ENCODE measurements at places on chromosomes 3 and 15.

- DNase-seq: no peak
Observed at GRCh38 chr3:11452885-11453847, 181.0 kb downstream of the ATG7 start.

- DNase-seq: no peak
Observed at GRCh38 chr3:9852528-9852927, 8.7 kb upstream of the RPUSD3 start.

GRCh38 chr3:38115645-38116427 is 21.1 kb downstream of the ACAA1 start:
- peak; percentile 49 for DNase-seq

DNA sequence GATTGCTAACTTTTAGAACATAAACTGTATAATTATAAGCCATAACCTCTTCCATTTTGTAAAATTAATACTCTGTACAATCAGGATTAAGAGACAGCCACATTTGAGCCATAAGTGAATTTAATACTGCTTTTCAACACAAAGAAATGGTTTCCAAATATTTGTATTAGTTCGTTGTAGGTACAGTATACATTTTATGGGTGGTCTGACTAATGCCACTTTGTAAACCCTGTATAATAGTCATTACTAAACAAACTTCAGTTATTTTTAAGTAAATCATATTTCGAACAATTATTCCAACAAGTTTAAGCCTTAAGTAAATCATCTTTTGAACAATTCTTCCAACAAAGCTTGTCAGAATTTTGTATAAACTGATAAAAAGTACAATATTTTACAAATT is 11.0 kb downstream of the ALCAM start:
- no peak for DNase-seq

DNA sequence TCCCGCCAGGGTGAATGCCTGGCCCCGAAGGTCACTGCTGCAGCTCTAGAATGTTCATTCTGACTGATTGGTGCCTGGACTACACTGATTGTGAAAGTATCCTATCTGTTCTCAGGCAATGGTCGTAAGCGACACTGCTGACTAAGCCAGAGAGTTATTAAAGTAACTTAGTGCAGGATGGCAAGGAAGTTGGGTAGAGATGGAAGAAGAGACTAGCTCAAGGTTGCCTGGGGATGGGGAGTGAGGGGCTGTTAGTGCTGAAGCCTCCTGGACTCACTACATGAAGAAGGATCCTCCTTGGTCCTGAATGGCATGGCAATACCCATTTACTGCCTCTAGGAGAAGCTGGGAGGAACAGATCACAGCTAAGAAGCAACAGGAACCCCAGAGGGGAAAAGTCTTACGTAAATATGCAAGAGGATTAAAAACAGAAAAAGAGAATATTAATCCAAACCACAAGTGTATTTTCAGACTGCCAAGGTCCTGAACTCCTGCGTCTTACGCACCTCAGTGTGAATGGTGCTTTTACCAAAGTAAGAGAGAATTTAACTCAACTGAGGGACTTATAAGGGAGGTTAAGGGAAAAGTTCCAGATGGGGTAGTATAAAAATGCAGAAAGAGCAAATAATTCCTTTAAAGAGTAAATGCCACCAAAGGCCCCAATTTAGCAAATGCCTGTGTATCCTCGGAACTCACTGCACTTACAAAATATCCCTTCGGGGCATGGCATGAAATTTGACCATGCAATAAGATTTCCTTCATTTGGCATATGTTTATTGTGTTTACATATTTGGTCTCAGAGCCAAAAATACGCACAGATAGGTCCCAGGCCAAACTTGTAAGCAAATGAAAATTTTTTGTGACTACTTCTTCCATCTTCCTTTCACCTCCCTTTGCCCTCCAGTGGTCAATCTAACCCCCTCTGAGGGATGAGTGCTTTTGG is 64.0 kb upstream of the DGKG start:
- no peak for DNase-seq

- DNase-seq: no peak
Observed at GRCh38 chr3:32285891-32286290, 47.4 kb downstream of the CMTM8 start.

DNA sequence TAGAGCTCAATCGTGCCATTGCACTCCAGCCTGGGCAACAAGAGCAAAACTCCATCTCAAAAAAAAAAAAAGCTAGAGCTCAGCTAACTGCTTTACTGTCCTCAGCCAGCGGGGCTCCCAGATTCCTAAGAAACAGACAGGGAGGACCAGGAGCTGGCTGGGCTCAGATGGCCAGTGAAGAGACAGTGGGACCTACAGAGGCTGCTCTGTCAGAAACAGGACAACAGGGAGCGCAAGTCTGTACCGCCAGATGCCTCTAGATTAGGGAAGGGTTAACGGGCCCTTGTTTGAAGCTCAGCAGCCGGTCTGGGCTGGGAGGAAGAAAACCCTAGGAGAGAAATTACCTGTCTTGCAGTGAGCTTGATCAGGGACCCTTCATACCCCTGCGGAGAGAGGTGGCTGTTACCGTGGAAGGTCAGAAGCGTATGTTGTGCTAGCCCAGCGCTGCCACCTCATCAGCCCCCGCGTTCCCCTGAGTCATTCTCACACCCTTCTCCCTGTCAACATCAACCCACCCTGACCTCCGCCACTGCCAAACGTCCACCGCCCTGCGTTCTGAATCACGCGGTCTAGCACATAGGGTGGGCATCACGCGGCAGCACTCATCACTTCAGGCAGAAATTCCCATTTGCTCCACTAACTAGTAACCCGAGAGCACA is 25.3 kb downstream of the RBPMS2 start:
- DNase-seq: no peak

DNA sequence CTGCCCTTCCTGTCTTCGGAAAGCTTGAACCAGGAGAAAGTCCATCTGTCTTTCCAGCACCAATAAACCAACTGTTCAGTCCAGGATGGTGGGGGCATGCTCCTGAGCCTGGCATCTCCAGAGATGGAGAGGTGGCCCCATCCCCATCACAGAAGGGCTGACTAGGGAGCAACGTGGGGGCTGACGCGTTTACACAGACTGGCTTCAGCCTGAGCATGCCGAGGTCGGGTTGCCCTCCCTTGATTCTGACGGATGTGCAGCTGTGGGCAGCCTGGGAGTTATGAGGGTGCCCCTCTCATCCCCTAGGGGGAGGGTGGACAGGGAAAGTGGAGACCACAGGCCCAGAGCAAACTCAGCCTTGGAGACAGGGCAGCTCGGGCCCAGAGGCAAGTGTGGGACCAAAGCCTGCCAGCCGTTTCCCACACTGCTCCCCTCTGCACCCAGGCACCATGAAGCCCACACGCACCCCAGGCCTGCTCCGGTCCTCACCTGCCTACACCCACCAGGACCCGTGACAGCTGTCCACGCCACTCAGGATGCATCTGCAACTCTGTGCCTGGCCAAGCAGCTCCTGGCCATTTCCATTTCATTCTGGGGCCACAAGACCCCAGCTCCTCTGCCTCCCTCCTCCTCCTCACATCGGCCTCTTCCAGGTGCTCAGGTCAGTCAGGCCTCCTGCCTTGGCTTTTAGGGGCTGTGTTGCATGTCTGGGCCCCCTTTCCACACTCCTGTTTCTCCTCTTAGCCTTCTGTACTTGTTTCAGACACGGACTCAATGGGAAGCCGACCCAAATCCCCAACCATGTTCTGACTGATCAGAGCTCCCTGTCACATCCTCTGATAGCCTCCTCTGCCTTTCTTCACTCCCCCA is 48.2 kb upstream of the SLC41A3 start:
- no peak for DNase-seq

DNA sequence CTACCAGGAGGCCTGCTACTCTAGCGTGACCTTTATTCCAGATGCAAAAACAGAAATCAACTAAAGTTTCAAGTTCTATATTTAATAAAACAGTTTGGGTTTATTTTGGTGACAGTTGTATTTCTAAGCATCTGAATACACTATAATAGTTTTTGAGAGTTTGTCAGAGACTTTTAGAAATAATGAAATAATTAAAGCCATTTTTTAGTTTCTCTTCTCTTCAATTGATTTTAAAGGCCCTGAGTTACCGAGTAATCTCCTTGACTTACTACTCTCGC is 523.4 kb downstream of the CADM2 start:
- DNase-seq: no peak

- no peak for DNase-seq
Observed at GRCh38 chr15:73524919-73525318, 82.0 kb downstream of the REC114 start.

- DNase-seq: no peak
Observed at GRCh38 chr15:70856884-70857561, 3.1 kb upstream of the LARP6 start.

- DNase-seq: no peak
Observed at GRCh38 chr15:85419161-85419560, 38.8 kb downstream of the AKAP13 start.

DNA sequence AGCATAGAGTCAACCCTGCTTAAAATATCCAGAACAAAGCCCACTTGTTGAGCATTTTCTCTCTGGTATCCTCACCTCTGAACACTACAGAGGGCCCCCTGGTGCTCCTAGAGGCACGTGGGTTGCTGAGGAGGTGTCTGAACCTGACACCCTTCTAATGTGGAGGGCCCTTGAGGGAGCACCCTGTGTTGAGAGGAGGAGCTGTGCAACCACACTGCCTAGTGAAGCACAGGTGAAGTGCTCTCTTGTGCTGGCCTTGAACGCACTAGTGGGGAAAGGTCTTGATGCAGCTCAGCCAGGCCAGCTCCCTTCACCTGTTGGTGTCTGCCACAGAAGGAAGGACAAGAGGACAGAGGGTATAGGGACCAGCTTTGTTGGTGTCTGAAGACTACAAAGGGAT is 51.9 kb downstream of the CCK start:
- DNase-seq: no peak

- DNase-seq: no peak
Observed at GRCh38 chr3:15633159-15633558, 31.6 kb downstream of the BTD start.

GRCh38 chr15:66912441-66912840 is 153.0 kb upstream of the SMAD3 start:
- DNase-seq: no peak

GRCh38 chr15:63523306-63523990 is 19.1 kb downstream of the USP3 start:
- no peak for DNase-seq

GRCh38 chr15:74289671-74290070 is 53.5 kb downstream of the CCDC33 start:
- DNase-seq: no peak

DNA sequence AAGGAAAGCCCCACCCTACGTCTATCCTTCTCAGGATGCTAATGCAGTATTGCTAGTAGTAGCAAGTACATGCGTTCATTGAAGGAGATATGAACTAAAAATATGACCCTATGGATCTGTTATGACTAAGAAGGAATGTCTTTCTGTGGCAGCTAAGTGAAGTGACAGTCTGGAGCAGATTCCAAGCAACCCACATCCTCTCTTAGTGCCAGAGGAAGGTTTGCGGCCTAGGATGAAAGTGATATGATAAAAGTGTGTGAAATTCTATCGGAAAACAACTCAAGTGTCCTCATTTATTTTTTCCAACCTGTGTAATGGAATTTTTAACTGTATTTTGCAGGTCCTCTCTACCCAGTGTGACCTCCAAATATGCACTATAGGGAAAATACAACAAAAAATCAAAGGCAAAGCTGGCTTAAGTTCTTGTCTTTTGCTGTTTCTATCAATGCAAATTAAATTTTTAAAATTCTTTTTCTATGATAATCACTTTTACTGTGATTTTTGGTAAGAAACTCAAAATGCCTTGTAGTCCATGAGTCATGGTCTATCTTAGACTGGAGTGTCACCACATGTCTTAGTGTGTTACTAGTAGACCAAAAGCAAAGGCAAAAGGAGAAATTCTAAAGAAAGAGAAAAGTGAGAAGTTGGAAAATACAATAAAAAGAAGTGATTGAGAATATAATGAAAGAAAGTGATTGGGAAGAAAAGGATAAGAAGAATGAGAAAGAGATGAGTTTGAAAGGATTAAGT is 161.2 kb upstream of the TMCO5A start:
- DNase-seq: no peak

DNA sequence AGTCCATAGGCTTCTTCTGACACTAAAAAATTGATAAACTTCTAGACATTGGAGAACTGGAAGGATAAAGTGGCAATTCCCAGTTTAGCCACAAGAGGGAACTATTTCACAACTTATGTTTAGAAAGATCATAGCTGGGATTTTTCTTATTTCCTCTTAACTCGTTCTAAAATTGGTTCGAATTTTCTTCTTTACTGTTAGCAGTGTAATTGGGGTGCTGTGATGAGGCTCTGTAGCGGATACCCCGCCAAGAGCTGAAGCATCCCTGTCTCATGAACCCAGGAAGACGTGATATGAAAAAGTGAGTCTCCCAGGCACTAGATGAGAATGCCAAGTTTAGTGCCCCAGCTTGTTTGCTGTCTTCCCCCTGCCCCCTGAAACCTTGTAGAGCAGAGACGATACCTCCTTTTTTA is 85.1 kb downstream of the PDCD6IP start:
- no peak for DNase-seq

DNA sequence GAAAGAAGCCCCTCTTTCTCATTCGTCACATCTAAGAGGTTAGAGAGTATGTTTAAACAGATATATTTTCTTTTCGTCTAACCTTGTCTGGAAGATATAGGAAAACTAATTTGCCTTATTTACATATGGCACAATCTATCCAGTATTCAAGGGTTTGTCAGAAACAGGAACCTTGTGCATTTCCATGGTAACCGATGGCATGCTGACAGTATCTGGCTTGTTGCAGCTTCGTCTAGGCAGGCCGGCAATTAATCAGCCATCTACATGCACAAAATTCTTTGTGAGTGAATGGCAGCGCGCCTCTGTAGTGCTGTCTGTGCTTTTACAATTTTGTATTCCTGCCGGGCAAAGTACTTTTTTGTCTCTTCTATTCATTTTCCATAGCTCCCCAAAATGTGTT is 294.0 kb upstream of the SOX2 start:
- no peak for DNase-seq

DNA sequence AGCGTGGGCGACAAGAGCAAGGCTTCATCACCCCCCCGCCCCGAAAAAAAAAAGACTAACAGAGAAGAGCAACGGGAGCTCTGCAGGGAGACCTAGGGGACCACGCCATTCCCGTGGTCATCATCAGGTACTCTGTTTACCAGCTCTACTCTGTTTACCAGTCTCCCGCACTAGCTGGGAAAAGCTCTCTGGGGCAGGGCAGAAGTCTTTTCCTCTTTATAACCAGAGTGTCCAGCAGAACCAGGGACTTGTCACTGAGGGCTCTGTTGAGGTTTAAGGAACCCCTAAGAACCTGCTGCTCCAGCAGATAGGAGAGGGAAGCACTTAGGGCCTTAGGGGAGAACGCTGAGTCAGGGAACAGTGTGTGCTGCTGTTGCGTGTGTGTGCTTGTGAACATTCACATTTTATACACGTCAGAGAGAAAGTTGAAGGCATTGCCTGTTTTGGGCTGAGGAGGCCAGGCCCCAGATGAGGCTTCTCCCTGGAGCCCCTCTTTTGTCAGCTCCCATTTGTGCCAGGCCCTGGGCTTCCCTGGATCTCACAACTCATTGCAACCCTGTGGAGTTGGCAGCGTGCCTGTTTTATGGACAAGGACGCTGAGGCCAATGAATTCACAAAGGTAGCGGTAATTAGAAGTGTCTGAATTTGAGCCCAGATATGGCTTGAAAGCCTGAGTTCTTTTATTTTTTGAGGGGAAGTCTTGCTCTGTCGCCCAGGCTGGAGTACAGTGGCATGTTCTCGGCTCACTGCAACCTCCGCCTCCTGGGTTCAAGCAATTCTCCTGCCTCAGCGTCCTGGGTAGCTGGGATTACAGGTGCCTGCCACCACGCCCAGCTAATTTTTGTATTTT is 24.2 kb upstream of the ERICH6 start:
- DNase-seq: no peak

GRCh38 chr3:156260331-156260730 is 140.0 kb downstream of the KCNAB1 start:
- DNase-seq: no peak

GRCh38 chr3:30848087-30848779 is 46.2 kb downstream of the GADL1 start:
- no peak for DNase-seq

All from natural killer cell treated with Interleukin-12 subunit alpha and Interleukin-12 subunit beta and Interleukin-15 and Interleukin-18, amount 100 ng/mL, for 72 hours (primary cell).